ENCODE measurements at places on chromosomes 11 and 22. TPM values are rescaled to one million over a fixed set of nuclear protein-coding genes. Genes with fewer than 3 reads are reported as not detected.

The CLCF1 gene
- under 0.01 TPM for total RNA-seq

The NPAS4 gene
- under 0.01 TPM for total RNA-seq

The LBHD1 gene
- 3.3 TPM for total RNA-seq

The GCAT gene
- total RNA-seq = 8.6 TPM

The CCDC81 gene
- 0.82 TPM for total RNA-seq

The CDC42EP1 gene
- 1.6 TPM for total RNA-seq

The ALDH3B2 gene
- not detected for total RNA-seq

The SIK2 gene
- 13.9 TPM for total RNA-seq

The POTEH gene
- not detected for total RNA-seq

The RNF121 gene
- total RNA-seq = 17.9 TPM

Data from frontal cortex (tissue), 4 donors.